ENCODE measurements at places on chromosomes 3 and 15. TPM values are rescaled to one million over a fixed set of nuclear protein-coding genes. Genes with fewer than 3 reads are reported as not detected.

The UBR1 gene
- total RNA-seq, result 36.6 TPM

The POLR2M gene
- 73.4 TPM for total RNA-seq

The EHD4 gene
- 150 TPM for total RNA-seq

The ZNF619 gene
- 7.0 TPM for total RNA-seq

The AMIGO3 gene
- 0.98 TPM for total RNA-seq

The DET1 gene
- total RNA-seq, result 5.3 TPM

The CPNE9 gene
- total RNA-seq, result not detected

The CRYGS gene
- 1.3 TPM for total RNA-seq

The ALDH1A3 gene
- 38.6 TPM for total RNA-seq

The GPR171 gene
- total RNA-seq, result not detected

The ADGRG7 gene
- total RNA-seq, result not detected

The WDR72 gene
- total RNA-seq, result not detected

The ZNF80 gene
- not detected for total RNA-seq

The PLSCR4 gene
- total RNA-seq, result 176 TPM

The GOLGB1 gene
- total RNA-seq, result 48.3 TPM

The ATP6V1A gene
- total RNA-seq, result 107 TPM

The CD96 gene
- total RNA-seq, result not detected

The ARNT2 gene
- 0.76 TPM for total RNA-seq

The CLRN1 gene
- not detected for total RNA-seq

The SLC22A14 gene
- total RNA-seq, result 0.10 TPM

The SCAANT1 gene
- total RNA-seq, result not detected

The MESP1 gene
- total RNA-seq, result 0.10 TPM

The SPRED1 gene
- total RNA-seq, result 24.5 TPM

The PAQR5 gene
- not detected for total RNA-seq

The TTLL13 gene
- 0.38 TPM for total RNA-seq

The HCN4 gene
- not detected for total RNA-seq

The SERPINI2 gene
- total RNA-seq, result not detected

The GREM1 gene
- 0.98 TPM for total RNA-seq

The C3orf85 gene
- total RNA-seq, result not detected

The IP6K1 gene
- 67.4 TPM for total RNA-seq

The GPR156 gene
- total RNA-seq, result 0.10 TPM

The THSD4 gene
- total RNA-seq, result 44.1 TPM

The EXD1 gene
- not detected for total RNA-seq

The CMTM7 gene
- total RNA-seq, result 46.2 TPM

The MYO5C gene
- 36.7 TPM for total RNA-seq

The CLDN1 gene
- 1.3 TPM for total RNA-seq

The MYL3 gene
- not detected for total RNA-seq

Measured in vein endothelial cell (primary cell).